ENCODE measurements at places on chromosomes 7 and 10.

DNA sequence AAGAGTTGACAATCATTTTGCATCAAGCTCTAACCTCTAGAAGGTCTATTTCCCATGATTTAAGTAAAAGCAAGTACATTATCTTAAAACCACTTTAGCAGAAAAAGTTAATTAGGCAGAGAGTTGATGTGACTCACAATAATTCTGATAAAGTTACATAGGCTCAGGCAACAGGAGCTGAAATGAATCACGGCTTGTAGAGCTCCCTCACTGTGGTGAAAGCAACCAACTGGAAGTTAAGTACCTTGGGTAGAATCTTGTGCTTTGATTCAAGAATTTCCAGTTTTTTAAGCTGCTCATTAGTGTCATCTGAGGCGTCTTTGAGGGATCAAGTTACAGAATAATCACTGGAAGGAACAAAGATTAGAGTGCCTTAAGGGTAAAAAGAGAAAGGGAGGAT is 68.9 kb upstream of the NFE2L3 start:
- DNase-seq: peak; percentile 39

GRCh38 chr7:152120210-152120609 is 94.7 kb downstream of the GALNT11 start:
- DNase-seq: no peak

GRCh38 chr7:155831807-155832524 is 19.7 kb upstream of the SHH start:
- no peak for DNase-seq

DNA sequence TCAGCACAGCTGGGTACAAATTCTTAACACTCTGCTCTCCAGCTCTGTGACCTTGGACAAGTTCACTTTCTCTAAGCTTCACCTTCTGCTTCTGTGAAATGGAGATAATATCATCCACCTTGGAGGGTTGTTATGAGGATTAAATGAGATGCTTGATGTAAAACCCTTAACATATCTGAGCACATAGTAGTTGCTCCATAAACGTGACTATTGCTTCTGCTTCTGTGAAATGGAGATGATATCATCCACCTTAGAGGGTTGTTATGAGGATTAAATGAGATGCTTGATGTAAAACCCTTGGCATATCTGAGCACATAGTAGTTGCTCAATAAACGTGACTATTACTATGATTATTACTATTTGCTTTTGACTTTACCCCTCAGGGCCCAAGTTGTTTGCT is 14.6 kb downstream of the EPHB6 start:
- no peak for DNase-seq

DNA sequence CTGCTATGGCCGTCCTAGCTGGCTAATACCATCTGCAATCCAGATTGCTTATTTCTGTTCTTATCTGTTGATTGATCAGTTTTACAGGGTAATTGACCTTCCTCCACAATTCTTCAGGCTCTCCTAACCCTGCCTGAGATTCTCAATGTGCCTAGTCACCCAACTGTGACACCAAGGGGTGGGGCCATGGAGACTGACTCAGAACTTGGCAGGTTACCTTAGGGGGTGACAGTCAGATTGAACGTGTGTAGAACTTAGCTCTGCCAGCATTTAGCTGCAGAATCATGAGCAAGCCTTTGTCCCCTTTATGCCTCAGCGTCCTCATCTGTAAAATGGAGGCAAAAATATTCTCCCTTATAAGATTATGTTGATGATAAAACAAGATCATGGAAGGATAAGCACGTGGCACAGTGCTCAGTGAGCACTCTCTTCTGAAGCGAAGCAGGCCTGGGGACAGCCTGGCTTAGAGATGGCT is 19.1 kb upstream of the LEP start:
- no peak for DNase-seq
